SW 1271 (cell line): ENCODE measurements at places on chromosomes 1 and 21.

- no peak for DNase-seq
Measured at GRCh38 chr1:152673016-152673415, 2.1 kb upstream of the LCE2C start.

GRCh38 chr1:31584869-31585735 lies 8.8 kb downstream of the TINAGL1 start:
- no peak for DNase-seq

DNA sequence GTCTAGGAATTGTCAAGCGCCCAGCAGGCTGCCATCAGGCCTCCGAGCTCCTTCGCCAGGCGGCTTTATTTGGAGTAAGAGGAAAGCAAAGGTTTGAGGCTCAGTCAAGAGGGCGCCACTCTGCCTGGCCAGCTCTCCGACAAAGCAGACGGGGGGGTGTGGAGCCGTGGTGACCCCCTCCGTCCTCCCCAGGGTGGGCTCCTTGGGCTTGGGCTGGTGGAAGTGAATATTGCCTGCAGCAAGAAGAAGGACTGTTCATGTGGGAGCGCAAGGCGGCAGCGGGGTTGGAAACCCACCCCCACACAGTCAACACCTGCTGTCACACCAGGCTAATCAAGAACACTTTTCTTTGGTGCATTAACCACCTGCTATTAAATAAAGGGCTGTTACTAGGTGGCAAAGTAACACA lies 14.6 kb downstream of the EPHX1 start:
- no peak for DNase-seq

DNA sequence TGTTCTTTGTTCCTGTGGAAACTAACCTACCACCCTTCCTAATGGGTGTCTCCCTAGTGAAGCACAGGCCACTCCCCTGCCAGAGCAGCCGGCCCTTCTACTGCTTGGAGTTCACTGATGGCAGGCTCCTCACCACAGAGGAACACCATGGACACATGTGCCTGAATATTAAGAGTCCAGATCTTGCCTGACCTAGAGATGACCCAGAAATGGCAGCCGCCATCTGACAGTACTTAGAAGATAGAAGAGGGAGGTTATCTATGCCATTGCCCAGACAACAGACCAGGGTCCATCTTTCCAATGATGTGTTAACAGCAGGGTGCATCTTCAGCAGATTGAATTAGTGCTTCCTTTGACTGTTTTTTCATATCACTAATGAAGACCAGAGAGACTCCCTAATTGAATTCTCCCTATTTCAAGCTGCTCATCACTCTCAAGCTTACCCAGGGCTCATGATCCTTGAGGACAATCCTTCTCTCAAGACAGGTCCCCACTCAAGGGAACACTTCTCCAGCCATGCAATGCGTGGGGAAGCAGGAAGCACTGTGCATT lies 59.8 kb downstream of the PLEKHA6 start:
- DNase-seq: no peak

DNA sequence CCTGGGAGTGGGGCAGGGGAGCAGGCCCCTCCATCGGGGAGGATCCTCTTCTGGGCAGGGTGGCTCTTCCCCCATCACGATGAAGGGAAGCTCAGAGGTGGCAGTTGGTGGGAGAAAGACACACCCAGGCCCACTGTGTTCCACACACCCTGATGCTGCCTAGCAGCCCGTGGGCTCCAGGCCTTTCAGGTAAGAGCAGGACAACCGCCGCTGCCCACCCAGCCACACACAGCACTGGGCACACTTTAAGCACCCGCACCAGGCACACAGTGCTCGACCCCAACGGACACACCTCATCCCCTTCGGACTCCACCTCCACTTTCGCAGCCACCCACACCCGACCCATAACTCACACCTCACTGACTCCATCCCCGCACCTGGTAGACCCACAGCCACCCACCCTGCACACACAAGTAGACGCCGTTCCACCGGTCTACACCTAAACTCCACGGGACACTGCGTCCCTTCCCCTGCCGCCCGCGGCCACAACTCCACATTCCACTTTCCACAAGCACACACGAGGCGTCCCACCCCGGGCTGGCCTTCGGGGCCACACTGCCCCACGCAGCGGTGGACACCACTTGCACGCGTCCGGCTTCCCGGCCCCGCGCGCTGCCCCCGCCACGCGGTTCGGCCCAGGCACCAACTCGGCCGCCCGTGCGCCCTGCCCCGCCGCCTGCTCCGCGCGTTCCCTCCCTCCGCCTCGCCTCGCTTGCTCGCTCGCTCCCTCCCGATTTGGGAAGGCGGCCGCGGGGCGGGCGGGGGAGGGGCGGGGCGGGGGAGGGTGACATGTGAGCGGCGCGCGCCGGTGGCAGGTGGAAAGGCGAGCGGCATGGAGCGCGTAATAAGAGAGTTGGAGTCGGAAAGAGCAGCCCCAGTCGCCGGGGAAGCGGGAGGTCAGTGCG lies at the start of gene KCNQ4:
Gene KCNQ4 (plus strand): TSS at position 787 of the 905 bp plus-strand sequence. CDS start 307 bp downstream, outside the sequence.
- DNase-seq: no peak

DNA sequence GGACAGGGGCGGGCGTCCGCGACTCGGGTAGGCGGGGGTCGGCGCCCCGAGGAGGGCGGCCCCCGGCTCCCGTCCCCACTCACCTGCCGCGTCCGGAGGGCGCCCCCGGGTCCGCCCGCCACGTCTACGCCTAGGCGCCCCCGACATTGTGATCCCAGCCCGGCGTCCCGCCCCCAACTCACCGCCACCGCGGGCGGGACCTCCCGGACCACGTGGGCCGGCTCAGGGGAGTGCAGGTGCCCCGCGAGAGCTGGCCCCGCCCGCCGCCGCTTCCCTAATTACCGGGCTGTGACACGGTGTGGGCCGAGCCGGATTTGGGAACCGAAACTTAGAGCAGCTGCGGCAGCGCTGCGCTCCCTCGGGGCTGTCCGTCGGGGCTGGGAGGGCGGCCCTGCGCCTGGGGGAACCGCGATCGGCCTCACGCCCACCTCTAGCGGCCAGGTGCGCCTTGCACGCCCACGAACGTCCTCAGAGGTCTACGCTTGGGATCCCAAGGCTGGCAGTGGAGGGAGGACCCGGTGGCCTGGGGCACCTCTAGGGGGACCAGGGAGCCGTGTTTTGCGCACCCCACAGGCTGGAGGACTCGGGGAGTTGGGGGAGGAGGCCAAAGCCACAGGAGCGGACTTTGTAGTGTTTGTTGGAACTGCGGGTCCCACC lies 521 bp upstream of the NADK start:
- no peak for DNase-seq

DNA sequence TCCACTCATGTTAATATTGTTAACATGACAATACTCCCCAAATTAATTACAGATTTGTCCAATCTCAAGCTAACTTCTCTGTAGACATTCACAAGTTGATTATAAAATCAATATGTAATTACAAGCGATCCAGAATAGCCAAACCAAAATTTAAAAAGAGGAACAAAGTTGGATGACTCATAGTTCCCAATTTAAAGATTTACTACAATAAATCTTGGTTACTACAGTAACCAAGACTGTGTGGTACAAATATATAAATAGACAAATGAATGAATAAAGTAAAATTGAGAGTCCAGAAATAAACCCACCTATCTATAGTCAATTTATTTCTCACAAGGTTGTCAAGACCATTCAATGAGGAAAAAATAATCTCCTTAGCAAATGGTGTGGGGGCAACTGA lies 7.1 kb upstream of the KRTAP10-4 start:
- DNase-seq: no peak

DNA sequence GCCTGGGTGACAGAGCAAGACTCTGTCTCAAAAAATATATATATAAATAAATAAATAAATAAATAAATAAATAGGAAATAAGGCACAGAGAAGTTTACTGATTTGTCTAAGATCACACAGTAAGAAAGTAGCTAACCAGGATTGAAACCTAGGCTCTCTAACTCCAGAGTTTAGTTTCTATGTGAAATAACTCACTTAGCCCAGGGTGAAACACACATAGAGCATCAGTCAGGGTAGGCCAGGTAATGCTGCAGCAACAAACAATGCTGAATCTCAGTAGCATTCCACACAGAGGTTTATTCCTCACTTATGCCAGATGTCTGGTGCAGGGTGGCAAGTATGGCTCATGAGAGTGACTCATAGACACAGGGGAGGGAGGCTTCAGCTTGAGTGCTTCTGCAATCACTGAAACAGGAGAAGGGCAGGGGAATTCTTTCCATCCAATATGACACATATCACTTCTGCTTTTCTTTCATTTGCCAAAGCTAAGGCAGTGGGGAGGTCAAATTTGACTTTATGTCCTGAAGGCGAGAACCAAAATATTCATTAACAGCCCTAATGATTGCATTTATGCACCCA lies 37.1 kb upstream of the KANK4 start:
- DNase-seq: no peak

GRCh38 chr1:235127732-235128455 lies 743 bp downstream of the TOMM20 start:
- no peak for DNase-seq

DNA sequence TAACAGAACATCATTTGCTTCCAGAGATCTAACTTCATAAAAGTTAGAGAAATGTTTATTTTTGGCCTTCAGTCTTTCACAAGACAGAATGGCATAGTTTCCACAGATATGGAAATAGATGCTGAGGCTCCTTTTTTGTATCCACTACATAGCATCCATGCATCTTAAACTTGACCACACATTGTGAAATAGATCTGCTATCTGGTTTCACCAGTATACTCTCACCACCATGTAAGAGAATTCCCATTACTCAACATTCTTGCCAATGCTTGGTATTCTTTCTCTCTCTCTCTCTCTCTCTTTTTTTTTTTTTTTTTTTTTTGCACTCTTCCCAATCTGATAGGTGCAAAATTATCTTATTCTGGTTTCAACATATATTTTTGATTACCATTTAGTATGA lies 52.1 kb upstream of the PRMT6 start:
- no peak for DNase-seq

- no peak for DNase-seq
Measured at GRCh38 chr1:39213511-39214002, 9.1 kb downstream of the MACF1 start.

GRCh38 chr1:201933840-201934430 lies 12.4 kb downstream of the LMOD1 start:
- no peak for DNase-seq

DNA sequence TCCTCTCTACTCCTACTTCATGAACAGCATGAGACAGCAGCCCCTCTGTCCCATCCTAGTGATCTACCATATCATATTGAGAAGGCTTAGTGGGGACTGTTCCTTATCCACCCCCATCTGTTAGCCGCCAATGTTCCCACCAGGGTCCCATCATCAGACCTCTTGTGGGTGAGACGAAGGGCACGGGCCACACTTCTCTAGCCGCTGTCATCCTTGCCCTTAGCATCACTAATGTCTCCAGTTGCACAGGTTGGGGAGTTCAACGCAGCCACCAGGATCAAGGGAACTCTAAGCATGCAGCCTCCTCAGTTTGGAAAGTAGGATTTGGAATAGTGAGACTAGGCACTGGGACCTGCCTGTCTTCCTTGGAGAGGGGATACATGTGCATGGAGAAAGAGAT lies 20.1 kb downstream of the INKA2 start:
- DNase-seq: no peak

GRCh38 chr1:241639623-241640148 lies 483 bp downstream of the CHML start:
- no peak for DNase-seq

DNA sequence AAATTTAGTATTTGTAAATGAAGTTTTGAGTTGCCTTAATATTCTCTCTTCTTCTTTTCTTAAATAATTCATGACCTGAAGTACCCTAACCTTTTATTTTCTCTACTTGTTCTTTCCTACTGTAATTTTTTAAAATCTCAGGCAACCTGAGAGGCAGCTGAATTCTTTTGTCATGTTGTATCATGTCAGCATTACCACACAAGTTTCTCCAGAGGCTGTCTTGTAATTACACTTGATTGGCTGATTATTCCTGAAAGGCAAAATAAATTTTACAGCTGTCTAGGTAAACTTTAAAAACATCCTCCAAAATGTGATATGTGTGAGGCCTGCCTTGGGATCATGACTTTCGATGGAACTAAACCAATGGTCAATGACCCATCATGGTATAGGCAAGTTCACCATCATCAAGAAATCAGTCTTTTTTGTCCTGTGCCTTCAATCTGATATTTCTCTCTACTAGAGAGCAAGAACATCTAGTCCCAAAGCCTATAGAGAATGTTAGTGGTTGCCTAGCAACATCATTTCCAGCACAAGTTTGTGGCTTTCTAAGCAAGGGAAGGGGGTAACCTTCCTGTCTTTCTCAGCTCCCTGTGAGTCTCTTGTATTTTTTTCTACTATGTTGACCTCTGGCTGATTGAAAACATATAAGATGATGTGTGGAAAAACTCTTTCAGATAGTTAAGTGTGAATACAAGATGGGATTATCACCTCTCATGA lies 115.5 kb downstream of the GABPA start:
- DNase-seq: no peak

- DNase-seq: no peak
Measured at GRCh38 chr1:7384679-7385078, 386.4 kb upstream of the VAMP3 start.

DNA sequence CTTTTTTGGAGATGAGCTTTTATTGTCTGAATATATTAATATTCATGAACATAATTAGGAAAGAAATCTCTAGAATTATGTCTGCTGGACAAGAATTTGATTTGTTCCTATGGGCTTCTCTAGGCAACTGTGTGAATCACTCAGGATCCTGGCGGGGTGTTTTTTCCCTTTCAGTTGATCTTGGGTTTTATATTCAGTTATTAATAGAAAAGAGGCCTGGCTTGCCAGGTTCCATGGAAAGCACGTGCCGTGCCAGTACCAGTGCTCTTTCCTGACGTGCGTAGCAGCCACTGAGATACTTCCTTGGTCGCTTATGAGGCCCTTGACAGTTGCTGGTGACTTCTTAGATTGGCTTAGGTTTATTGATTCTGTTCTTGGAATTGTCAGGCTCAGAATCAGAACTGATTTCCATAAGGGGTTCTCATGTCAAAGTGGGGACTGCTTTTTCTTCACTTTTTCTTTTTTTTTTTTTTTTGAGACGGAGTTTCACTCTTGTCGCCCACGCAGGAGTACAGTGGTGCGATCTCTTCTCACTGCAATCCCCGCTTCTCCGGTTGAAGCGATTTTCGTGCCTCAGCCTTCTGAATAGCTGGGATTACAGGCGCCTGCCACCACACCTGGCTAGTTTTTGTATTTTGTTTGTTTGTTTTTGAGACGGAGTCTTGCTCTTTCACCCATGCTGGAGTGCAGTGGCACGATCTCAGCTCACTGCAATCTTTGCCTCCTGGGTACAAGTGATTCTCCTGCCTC lies 48.7 kb upstream of the KIF1B start:
- DNase-seq: no peak

DNA sequence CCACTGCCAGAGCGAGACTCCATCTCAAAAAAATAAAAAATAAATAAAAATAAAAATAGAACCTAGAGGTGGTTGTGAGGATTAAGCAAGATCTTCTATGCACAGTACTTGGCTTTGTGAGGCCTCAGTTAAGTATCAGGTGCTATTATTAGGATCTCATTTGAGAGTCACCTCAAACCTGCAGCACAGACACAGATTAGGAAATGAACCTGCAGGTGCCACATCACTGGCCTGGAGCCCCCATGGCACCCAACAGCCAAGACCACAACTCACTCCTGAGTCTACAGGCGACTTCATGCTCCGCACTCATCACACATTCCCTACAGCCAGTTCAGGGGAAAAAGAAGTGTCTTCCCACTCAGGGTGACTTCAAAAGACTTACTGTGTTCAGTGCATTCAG lies 176.8 kb downstream of the SLC45A1 start:
- no peak for DNase-seq
